BJ (cell line): ENCODE measurements at places on chromosomes 6 and 20.
A peak's percentile ranks its signal among the peaks of the same experiment; 100 is the strongest.

GRCh38 chr6:43219119-43219518 lies 10.2 kb downstream of the DNPH1 start:
- DNase-seq, result no peak

- peak; percentile 46 for DNase-seq
Observed at GRCh38 chr20:50027611-50028105, 44.9 kb downstream of the SNAI1 start.

GRCh38 chr6:75746221-75746620 lies 2.8 kb upstream of the MYO6 start:
- no peak for DNase-seq

GRCh38 chr20:13024596-13024995 lies 15.8 kb downstream of the SPTLC3 start:
- DNase-seq, result no peak

DNA sequence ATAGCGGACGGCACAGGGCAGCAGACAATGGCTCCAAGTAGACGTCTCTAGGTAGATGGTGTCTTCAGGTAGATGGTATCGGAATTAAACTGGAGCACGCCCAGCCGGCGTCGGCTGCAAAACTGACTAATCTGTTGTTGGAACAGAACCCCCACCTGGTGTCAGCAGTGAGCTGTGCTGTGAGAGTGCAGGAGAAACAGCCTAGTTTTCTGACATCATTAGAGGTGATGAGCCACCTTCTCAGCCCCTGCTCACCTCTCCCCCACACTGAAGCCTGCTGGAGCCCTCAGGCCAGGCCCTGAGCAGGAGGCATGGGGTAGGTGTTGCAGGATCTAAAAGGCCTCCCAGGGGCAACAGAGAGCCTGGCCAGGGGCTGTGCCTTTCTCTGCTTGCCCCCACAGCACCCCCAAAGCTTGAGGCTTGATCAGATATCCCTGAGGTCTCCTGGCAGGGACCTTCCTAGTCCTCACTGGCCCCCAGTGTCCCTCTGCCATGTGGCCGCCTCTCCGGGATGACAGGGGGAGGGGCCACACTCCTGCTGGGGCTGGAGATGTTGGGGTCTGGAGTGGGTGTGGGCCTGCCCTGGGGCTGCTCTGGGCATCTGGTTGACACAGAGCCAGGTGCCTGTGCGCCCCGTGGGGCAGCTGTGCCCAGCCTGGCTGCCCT lies 6.9 kb upstream of the HELZ2 start:
- no peak for DNase-seq

DNA sequence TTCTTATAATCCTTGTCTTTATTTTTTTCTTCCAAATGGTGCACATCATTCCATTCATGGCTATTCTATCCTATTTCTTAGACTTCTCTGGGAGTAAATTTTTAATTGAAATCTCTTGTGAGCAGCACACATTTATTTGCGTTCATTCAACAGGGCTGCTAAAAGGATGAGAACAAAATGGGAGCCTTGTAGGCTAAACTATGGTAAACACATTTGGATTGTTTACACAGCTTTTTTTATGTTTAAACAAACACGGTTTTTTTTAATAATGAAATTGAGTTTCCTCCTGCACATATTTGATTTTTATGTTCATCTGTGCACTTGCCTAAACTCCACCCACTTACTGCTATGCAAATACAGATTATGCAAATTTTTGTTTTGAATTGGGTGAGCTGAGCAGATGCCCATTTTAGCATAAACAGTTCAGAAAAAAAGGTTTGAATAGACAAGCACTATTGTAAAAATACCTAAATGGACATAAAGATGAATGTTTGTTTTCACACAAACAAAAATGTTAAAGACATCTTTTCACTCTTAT lies 92.0 kb downstream of the OLIG3 start:
- no peak for DNase-seq

- DNase-seq, result no peak
Observed at GRCh38 chr6:36660771-36661471, 17.6 kb upstream of the CDKN1A start.

DNA sequence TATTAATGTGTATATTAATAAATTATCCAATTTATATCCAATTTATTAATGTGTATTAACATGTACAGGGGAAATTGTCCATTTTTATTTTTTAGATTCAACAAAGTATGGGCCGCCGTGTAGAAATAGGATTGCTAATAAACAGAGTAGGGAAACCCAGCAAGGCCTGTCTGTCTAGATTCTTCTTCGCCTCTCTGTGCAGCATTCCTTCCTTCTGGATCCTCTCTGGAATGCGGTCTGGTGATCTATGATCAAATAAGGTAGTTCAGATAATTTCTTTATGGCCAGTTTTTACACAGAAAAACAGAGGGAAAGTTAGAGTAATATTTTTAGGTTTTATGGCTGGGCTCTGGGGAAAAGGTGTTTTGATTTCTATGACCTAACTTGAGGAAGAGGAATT lies 19.9 kb upstream of the HFE start:
- DNase-seq, result no peak

GRCh38 chr6:109523478-109523877 lies 40.5 kb upstream of the ZBTB24 start:
- DNase-seq, result no peak

GRCh38 chr6:90895299-90896074 lies 308.6 kb upstream of the MAP3K7 start:
- DNase-seq, result no peak

GRCh38 chr20:41854765-41855164 lies 236.6 kb upstream of the CHD6 start:
- no peak for DNase-seq

- DNase-seq, result no peak
Observed at GRCh38 chr20:51182571-51182970, 159.7 kb upstream of the KCNG1 start.

DNA sequence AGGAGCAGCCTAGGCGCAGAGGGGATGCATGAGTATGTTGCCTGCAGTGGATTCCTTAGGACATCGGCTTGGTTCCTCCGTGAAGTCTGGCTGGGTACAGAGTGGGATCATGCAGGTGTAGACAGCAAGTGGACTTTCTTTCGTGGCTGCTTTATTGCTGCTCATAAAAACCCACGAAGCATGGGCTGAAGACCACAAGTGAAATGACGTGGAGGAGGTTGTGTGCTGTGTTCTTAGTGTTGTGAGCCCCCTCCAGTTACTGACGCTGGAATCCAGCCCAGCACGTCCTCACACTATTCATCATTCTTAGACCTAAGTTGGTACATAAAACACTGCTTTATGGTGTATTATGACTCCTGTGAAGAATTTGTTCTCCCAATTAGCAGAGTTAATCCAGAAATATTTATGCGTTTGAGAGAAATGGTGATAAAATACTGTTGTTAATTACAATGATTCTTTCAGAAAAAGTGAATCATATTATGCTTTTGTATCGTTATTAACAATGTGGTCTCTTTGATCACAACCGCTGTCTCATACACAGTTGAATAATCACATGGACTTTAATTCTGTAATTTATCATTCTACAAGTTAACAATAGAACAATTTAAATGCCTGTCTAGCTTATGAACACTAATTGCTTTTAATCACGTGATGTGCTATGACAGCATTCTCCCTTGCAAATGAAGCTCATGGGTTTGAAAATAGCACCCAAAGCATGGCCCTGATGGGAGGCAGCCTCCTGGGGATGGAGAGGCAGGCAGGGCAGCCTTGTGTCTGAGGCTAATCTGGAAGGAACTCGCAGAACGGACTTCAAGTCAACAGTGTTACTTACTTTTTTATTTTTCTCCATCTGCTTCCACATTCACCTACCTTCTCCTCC lies 233.9 kb upstream of the SYNDIG1 start:
- DNase-seq, result no peak

GRCh38 chr6:21181866-21182265 lies 411.7 kb upstream of the SOX4 start:
- DNase-seq, result no peak
